ENCODE measurements at places on chromosomes 1 and 21. TPM values are rescaled to one million over a fixed set of nuclear protein-coding genes. Genes with fewer than 3 reads are reported as not detected.

Gene DIO1
- 7.1 TPM for polyA plus RNA-seq

Gene BACE2
- 23.7 TPM for polyA plus RNA-seq

Gene FLG2
- polyA plus RNA-seq = 0.27 TPM

Gene PLA2G5
- not detected for polyA plus RNA-seq

Gene CLEC20A
- 0.56 TPM for polyA plus RNA-seq

- no peak for DNase-seq
Observed at GRCh38 chr1:101992821-101993575, 3.7 kb downstream of the OLFM3 start.

GRCh38 chr21:42040411-42041180, 30.4 kb upstream of the ZBTB21 start:
- no peak for DNase-seq

DNA sequence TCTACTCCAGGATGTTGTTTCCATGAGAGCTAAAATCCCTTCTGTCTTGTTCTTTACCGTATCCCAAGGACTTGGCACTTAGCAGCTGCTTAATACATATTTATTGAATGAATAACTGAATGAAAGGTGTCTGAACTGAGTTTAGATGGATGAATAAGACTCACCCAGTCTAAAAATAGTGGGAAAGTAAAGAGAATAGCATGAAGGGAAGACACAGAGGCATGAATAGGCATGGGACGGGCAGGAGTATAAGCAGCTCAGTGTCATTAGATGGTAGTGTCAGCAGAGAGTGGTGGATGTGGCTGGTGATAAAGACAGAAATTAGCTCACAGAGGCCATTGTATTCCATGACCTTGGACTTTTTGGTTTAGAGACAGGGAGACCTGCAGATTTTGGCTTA, 9.2 kb downstream of the IL12RB2 start:
- no peak for DNase-seq

GRCh38 chr1:169305948-169306347, 61.6 kb downstream of the NME7 start:
- no peak for DNase-seq

DNA sequence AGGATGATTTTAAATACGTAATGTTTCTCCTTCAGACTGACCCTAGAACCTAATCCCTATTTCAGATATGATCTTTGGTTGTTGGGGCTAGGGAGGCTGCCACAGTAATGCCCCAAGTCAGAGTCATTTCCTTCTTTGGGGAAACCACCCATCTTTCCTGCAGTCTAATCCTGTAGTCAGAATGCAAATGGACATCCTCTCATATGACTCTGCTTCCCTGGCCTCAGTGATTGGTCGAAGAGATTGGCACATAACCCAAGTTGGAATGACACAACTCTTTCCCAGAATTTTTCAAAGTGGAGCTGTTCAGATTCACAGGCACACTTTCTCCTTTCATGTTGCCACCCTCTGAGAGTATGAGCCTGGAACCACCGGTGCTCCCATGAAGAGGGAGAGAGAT, 58.8 kb upstream of the ZNF644 start:
- DNase-seq = no peak

DNA sequence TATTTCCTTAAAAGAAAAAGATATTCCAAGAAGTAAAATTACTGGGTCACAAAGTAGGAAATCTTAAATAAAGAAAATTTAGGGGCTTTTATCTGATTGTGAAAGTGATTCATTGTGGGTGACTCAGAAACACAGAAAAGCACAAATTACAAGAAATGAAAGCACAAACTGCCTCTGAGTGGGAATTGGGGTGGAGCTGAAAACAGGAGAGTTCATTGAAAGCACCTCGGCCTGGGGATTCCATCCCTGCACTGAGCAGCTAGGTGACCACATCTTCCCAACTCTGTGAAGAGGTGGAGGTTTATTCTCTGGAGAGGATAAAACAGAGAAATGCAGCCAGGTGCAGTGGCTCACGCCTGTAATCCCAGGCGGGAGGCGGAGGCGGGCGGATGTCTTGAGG, 7.4 kb downstream of the GJA4 start:
- no peak for DNase-seq

- no peak for DNase-seq
Observed at GRCh38 chr1:2072891-2073290, 22.7 kb downstream of the PRKCZ start.

GRCh38 chr1:66712839-66713238, 39.4 kb upstream of the DYNLT5 start:
- no peak for DNase-seq

GRCh38 chr1:161978011-161978790, 45.5 kb downstream of the OLFML2B start:
- no peak for DNase-seq

DNA sequence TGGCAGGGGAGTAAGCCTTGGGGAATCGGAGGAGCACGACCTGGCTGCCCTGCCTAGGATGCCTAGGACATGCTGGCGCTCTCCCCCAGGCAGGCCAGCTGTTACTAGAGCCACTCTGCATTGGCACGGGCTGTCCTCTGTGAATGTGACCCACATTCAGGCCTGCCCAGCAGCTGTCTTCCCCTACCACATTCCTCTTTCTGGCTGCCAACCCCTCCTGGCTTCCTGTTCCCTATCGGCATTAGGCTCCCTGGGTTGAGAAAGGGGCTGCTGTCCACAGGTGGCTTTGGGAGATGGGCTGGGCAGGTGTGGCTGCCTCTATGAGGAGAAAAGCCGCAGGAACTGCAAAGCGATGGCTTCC, 2.3 kb upstream of the NFASC start:
- no peak for DNase-seq

DNA sequence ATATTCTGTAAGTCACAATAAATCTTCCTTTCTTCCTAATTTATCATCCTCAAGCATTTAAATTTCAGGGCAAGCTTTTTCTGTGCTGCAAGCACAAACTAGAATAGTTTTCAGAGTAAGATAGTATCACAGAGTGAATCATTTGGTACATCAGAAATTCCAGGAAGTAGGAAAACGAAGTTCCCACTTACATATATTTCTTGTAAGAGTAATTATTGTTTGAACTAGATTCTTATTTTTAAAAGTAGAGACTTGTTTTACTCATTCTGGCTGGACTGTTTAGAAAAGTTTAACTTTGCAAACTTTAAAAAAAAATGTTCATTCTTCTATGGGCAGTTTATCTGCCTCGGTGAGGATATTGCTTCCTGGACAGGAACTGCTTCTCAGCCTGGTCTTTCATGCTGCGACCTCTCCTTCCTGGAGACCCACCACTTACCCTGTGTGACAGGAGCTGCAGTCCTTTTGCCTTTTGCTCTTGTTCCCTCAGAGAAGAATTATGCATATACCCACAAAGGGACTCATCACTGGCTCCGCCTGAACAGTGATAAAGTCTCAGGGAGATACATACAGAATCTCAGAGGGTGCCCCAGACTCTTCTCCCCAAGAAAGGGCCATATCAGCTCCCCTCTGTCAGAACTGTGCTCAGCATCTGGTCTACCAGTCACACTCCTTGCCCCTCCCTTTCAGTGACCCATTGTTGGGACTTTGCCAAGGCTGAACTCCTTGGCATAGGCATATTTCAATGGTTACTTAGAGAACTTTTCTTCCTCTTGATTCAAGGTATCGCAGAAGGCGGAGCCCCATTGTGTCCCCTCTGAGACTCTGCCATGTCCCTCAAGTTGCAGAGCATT, 102.7 kb upstream of the CD55 start:
- DNase-seq = no peak

GRCh38 chr1:56922070-56922469, 43.7 kb downstream of the C8B start:
- DNase-seq = no peak

DNA sequence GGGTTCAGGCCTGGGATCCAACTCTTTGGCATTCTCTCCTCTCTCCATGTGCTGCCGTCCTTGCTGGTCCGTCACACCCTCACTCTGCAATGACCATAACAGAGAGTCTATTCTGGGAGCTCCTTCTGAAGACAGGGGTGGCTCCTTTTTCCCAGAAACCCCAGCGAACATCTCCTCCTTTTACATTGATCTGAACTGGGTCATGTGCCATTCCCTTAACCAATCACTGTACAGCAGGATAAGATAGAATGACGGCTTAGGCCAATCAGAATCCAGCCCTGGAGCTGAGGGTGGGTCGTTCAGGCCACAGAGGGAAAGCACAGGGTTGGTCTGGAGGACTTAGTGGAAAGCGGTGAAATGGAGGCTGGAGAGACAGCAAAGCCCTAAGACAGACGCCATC, 740.1 kb downstream of the MATN1 start:
- no peak for DNase-seq

Measured in renal pelvis (tissue), 12 donors.